ENCODE measurements at places on chromosomes 16 and 17. TPM values are rescaled to one million over a fixed set of nuclear protein-coding genes. Genes with fewer than 3 reads are reported as not detected.

The FAM20A gene
- 1.9 TPM for total RNA-seq

The AIPL1 gene
- not detected for total RNA-seq

The KRTAP1-1 gene
- not detected for total RNA-seq

The ZG16 gene
- total RNA-seq = not detected

The HBM gene
- total RNA-seq = not detected

The SPNS3 gene
- total RNA-seq = 0.27 TPM

The PGAP6 gene
- 25.7 TPM for total RNA-seq

The CFAP119 gene
- total RNA-seq = 17.7 TPM

The UMOD gene
- total RNA-seq = not detected

The RPH3AL gene
- total RNA-seq = 9.3 TPM

The CARD14 gene
- total RNA-seq = 2.7 TPM

The MPV17L gene
- 10.3 TPM for total RNA-seq

The SOST gene
- total RNA-seq = 0.11 TPM

The USH1G gene
- not detected for total RNA-seq

The TEX19 gene
- total RNA-seq = 0.14 TPM

The PRCD gene
- 1.1 TPM for total RNA-seq

The CHAD gene
- 1.0 TPM for total RNA-seq

The GUCY2D gene
- not detected for total RNA-seq

DNA sequence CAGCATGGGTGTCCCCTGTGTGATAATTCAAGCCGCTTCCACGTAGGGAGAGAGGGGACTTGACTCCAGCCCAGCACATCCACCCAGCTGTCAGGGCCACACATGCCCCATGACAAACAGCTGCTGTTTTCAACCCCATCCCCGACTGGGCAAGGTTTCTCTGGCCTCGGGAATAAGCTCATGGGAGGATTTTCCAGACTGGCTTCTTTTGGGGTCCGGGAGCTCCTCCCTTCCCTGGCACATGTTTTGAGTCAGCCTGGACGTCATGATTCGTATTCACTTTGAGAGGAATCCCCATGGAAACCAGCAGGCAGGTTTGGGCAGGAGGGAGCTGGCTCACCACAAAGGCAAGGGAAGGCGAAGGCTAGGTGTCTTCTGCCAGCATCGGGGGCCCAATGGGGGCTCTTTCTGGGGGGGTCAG lies 156.4 kb downstream of the CMIP start:
- peak; percentile 52 for ATAC-seq

DNA sequence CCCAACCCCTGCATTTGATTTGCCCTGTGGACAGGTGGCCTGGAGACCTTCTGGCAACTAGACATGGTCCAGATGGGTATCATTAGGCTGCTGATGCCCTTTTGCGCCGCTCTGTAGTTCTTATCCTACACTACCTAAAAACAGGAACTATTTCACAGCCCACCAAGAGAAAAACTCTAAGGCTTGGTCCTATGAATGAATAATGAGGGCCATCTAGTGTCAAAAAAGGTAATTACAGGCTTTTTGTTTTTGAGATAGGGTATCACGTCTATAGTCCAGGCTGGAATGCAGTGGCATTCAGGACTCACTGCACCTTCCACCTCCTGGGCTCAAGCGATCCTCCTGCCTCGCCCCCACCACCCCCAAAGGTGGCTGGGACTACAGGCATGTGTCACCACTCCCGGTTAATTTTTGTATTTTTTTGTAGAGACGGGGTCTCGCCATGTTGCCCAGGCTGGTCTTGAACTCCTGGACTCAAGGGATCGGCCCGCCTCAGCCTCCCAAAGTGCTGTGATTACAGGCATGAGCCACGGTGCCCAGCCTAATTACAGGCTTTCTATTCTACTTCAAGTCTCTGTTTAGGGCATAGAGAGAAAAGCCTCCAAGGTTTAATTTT lies 20.9 kb downstream of the COIL start:
- ATAC-seq = peak; percentile 70

- peak; percentile 7 for ATAC-seq
These were observed 6.1 kb downstream of the GNAO1 start for GRCh38 chr16:56197192-56197992.

GRCh38 chr17:80940171-80941123 lies 51.2 kb upstream of the CHMP6 start:
- ATAC-seq = no peak

GRCh38 chr16:8729779-8730334 lies 55.4 kb downstream of the ABAT start:
- ATAC-seq = no peak

- ATAC-seq = no peak
These were observed 13.3 kb upstream of the RFWD3 start for GRCh38 chr16:74679983-74680382.

DNA sequence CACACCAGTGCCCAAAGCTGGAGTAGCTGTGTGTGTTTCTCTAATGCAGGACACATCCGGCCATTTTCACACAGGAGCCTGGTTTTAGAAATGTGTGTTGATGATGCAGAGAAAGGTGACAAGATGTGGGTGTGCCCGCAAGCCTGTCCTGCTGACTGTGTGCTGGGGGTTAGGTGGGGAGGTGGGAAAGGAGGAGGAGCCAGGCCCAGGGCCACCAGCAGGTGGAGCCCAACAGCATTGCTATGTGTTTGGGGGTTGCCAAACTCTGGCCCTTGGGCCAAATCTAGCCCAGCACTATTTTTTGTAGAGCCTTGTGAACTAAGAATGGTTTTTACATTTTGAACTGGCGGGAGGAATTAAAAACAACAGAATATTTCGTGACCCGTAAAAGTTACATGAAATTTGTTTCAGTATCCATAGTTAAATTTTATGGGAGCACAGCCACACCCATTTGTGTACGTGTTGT lies 61.7 kb upstream of the LGALS9 start:
- no peak for ATAC-seq

DNA sequence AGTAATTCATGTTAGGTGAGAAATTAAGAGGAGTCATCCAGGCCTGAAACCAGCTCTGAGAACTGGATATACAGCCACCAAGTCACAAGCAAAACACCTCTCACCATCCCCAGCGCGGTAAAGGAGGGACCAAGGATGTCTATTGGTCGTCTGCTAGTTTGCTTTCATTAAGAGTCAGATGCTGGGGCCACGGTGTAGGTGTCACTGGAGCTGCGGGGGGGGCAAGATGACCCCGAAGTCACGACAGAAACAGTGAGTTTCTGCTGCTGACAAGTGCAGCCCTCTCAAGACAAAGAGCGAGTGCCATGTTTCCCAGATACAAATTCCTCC lies 790 bp downstream of the NCBP3 start:
- ATAC-seq = no peak

GRCh38 chr16:69190598-69190997 lies 3.6 kb downstream of the SNTB2 start:
- no peak for ATAC-seq

- ATAC-seq = no peak
These were observed 57.9 kb downstream of the HYDIN start for GRCh38 chr16:71172481-71173207.

DNA sequence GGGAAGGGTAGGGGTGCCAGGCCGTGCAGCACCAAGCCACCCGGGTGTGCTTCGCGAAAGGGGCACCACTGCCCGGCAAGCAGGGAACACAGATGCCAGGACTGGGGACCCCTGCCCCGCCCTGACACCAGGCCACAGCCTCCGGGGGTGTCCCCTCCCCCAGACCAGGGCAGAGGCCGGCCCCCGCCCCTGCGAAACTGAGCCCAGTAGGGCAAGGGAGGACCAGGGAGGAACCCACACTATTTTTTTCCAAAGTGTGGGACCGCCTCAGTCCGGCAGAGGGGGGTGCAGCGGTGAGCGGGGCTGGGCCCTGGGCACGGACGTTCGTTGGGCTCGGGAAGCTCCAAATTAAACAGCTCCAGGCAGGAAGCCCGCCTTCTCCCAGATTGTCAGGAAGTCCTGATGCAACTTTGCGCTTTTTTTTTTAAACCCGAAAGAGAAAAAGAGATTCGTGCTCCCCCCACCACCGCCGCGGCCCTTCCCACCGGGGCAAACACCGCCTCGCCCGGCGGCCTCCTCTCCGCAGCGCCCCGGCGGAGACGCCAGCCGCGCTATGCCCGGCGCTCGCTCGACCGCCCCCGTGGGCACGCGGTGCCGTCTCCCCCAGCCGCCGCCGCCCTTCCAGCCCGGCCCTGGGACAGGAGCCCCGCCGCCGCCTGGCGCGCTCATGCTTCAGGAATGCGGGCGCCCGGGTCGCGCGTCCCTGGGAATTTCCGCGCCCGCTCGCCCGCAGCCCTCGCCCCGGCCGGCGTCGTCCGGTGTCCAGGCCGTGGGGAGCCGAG lies 755 bp downstream of the PIEZO1 start:
- peak; percentile 66 for ATAC-seq

DNA sequence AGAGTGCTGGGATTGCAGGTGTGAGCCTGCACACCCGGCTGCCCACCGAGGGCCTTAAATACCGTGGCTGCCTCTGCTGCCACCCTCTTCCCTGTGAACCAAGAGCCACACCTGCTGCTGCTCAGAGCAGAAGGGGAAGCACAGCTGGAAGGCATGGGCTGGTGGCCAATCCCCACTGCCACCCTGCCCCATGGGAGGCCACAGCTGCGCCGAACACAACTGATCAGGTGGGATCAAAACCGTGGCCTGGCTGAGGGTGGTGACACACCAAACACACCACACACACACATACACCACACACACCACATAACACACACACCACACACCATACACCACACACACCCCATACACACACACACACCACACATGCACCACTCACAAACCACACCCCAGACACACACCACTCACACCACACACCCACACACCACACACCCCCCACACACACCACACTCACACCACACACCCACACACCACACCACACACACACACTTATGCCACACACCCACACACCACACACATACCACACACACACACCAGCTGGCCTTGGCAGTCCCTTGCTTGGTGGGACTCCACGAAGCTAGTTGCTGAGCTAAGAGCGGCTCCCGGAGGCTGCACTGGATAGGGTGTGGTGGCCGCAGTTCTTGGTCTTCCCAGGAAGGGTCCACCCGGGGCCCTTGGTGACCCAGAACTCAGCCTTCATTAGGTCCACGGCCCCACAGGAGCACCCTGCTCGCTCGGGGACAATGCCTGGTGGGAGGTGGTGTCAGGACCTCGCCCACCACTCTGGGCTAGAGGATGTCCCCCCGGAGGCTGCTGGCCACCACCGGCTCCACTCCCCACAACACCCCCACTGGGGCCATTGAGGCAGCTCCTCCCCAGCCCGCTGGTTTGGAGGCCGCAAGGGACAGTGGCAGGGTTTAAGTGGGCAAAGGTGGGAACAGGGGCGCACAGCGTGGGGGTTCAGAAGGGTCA lies 14.9 kb downstream of the CEP131 start:
- no peak for ATAC-seq

- ATAC-seq = no peak
These were observed 622.1 kb upstream of the CDH5 start for GRCh38 chr16:65744401-65744800.

- ATAC-seq = no peak
These were observed 27.5 kb downstream of the AXIN2 start for GRCh38 chr17:65533852-65534457.

- no peak for ATAC-seq
These were observed 6.5 kb upstream of the CACNA1H start for GRCh38 chr16:1146409-1146808.

DNA sequence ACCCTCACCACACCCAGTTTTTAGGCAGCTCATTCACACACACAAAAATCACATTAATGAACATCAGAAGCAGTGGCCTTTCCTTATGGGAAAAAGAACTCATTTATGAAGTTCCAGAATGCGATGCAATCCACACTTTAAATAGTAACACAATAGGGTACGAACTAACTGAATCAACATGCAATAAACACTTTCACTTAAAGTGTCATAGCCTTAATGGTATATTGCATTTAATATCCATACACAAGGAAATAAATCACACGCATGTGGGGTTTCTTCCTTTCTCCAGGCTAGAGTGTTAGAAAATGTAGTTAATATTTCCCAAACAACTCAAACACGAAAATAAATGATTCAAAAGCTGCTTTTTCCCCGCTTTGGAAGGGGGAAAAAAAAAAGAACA lies 19.7 kb downstream of the ADCY9 start:
- no peak for ATAC-seq

DNA sequence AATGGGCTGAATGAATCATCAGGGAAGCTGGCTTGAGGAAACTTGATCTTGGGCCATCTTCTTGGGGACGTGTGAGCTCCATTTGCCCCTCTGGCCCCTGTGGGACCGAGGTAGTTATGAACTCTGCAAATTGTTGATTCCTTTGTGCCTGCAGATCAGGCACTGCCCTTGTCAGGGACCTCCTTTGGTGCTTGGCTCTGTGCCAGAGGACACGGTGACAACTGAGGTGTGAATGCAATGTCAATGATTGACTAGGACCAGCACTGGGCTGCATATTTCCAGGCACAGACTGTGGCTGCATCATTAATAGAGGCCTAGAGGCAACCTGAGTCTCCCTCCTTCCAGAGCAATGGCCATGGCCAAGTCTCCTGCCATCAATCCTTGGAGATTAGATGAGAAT lies 23.8 kb downstream of the PDILT start:
- no peak for ATAC-seq

GRCh38 chr17:68516732-68517131 lies 4.5 kb downstream of the PRKAR1A start:
- ATAC-seq = no peak

GRCh38 chr17:49404906-49405305 lies 9.8 kb downstream of the PHB1 start:
- ATAC-seq = no peak

DNA sequence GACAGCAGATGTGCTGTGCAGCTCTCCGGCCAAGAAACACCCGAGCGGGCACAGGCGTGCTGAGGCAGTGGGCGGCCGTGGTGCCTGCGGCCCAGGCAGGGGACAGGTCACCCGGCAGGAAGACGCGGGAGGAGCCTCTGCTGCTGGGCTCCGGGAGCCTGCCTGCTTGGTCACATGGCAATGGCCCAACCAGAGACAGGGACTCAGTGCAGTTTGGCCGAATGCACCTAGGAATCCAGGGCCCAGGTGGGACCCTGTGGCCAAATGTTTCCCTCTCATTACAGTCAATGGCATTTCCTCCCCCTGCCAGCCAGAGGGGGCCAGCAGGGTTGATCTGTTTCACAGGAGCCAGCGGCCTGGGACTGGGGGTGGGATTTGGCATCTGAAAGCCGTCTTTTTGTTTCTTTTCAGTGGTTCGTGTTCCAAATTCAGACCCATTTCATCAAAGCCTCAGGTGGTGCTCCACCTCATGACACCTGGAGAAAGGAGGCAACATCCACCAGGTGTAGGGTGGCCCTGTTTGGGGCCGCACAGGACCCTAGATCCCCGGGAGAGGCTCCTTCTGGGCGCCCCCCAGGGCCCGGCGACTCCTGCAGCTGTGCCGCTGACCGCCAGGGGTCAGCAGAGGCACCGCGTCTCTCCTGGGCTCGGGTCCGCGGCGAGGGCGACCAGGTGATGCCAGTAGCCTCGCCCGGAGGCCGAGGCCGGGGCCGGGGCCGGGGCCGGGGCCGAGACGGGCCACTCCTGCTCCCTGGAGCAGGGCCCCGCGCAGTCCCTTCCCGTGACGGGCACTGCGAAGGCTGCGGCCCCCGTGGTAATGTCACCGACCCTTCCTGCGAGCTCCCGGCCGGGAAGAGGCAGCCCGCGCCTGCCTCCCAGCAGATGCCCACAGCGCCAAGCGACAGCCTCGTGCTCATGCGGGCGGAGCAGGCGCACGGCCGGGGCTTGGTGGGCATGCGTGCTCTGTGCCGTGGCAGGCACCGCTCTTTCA lies 118.5 kb downstream of the C16orf78 start:
- ATAC-seq = peak; percentile 86
